Glutamatergic neuron (in vitro differentiated cells): ENCODE measurements at places on chromosomes 1 and 21.

- DNase-seq, result no peak
These were observed 44.9 kb downstream of the TRAF5 start for GRCh38 chr1:211371406-211372105.

DNA sequence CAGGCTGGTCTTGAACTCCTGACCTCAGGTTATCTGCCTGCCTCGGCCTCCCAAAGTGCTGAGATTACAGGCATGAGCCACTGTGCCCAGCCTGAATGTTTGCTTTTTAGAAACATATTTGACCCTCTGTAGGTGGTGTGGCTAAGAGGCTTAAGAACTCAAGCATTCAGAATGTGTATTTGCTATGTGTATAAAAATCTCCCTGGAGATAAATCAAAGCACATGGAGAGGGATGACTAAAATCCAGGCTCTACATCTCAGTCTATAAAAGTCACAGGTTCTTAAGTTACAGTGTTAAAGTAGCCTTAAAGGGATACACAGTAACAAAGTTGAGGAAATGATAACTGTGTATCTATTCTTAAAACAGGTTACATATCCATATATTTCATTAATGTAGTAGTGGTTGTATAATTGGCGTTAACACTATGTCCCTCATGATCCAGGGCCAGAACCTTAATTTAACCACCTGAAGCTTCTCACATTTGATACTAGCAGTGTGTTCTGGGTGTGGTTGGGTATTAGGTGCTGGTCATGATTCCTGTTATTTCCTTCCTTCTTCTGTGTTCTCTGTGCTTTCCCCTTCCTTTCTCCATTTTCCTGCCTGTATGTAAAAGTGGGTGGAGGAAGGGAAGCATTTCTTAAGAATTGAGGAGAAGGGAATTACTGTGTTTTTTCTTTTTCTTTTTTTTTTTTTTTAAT, 16.2 kb downstream of the GIPC2 start:
- DNase-seq, result no peak

- no peak for DNase-seq
These were observed 23.5 kb upstream of the LRRN2 start for GRCh38 chr1:204709021-204709420.

DNA sequence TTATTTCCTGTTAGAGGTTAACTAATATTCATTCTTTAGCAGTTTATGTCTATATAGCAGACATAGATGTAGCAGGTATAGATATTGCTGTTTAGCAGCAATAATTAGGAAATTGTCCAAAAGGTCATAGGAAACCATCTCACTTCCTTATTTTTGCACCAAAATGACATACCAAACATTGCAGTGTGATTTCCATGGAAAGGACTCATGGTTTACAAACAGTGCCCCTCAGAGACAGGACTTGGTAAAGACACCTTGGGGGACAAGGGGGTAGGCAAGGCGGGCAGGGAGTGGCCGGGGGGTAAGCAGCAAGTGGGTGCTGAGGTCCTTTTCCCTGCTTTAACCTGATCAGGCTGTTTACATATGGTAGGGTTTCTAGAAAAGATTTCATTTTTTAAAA, 30.5 kb downstream of the BATF3 start:
- no peak for DNase-seq

DNA sequence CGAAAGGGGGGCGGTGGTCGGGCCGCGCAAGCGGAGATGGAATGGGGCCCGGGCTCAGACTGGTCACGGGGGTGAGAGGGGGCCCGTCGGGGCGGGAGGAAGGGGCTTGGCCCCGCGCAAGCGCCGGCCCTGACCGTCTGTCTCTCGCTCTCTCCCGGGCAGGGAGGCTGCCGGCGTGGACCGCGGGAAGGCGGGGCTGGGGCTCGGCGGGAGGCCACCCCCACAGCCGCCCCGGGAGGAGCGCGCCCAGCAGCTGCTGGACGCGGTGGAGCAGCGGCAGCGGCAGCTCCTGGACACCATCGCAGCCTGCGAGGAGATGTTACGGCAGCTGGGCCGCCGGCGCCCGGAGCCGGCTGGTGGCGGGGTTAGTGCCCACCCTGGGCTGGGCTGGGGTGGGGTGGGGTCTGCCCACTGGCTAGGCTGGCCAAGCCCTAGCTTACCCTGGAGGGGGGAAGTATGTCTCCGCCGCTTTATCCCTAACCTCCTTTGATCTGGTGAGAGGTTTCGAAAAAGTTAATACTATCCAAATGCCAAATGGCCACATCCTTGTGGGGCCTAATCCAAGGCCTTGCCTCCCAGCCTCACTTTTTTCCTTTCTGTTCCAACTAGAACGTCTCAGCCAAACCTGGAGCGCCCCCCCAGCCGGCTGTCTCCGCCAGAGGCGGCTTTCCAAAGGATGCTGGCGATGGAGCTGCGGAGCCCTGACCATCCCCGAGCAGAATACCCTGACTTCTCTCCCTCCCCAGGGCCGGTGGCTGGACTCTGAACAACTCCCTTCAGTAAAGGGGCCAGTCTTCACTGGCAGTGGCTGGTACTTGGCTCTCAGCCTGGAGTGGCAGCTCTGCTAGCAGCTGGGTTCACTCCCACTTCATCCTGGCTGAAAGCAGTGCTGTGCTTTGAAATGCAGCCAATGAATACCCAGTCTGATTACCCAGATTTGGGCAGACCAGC, 636 bp upstream of the YRDC start:
- peak; percentile 83 for DNase-seq

DNA sequence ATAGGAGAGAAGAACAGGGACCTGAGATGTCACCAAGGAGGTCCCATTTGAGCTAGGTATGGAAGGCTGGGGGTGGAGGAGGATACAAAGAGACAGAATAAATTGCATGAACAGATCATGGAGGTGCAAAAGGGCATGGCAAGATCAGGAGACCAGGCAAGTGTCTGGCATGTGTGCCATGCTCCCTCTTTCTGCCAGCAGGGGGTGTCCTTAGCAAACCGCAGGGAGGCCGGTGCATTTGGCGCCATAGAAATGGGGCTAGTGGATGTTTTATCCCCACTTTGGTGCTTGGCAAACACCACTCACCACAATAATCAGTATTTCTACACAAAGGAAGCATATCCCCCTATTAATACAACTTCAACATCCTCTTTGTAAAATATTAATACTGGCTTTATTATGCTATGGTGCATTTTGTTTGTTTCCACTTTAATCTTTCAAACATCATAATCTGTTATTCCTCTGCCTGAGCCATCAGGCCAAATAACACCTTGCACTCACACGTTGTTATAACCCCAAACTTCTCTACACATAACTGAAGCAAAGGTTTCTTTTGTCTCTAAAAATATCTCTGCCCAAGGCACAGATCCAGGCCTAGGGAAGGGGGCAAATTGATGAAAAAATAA, 25.9 kb downstream of the S100A6 start:
- DNase-seq, result peak; percentile 82

- no peak for DNase-seq
These were observed 248.2 kb upstream of the SGIP1 start for GRCh38 chr1:66285618-66286270.
